ENCODE measurements at places on chromosomes 7 and 10. TPM values are rescaled to one million over a fixed set of nuclear protein-coding genes. Genes with fewer than 3 reads are reported as not detected.

- DNase-seq, result peak; percentile 95
Observed at GRCh38 chr7:1175967-1176851, 16.2 kb upstream of the ZFAND2A start.

- no peak for DNase-seq
Observed at GRCh38 chr7:94698275-94698674, 42.3 kb upstream of the SGCE start.

RARRES2 gene
- 198 TPM for polyA plus RNA-seq

GRCh38 chr7:90579181-90579688 lies 16.9 kb upstream of the CDK14 start:
- no peak for DNase-seq

GRCh38 chr7:136012238-136012637 lies 35.1 kb upstream of the MTPN start:
- DNase-seq, result no peak

SLK gene
- polyA plus RNA-seq, result 16.0 TPM

LBX1 gene
- not detected for polyA plus RNA-seq

LIPF gene
- polyA plus RNA-seq, result 2.8 TPM

GRCh38 chr10:122841569-122841968 lies 4.1 kb downstream of the CUZD1 start:
- no peak for DNase-seq

SFRP4 gene
- polyA plus RNA-seq, result 15.9 TPM

DNA sequence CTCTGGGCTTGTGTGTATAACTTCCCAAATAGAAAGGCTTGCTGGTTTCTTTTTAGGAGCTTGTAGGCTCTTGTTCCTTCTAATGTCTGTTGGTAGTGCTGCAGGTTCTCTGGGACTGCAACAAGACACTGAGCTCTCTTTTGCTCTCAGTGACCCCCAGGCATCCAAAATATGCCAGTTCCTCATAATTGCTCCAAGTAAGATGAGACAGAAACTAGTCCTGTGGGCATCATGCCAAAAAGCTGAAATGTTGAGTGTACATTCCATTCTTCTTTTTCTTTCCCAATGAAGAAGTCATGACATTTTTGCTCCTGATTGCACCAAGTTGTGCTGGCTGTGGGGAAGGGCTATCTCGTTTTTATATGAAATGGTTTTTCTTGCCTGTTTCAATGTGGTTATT lies 7.1 kb upstream of the BTBD16 start:
- DNase-seq, result no peak

- DNase-seq, result no peak
Observed at GRCh38 chr7:26567266-26567665, 275.6 kb downstream of the SNX10 start.

ABCB1 gene
- 3.3 TPM for polyA plus RNA-seq

MACC1 gene
- polyA plus RNA-seq, result not detected

DNA sequence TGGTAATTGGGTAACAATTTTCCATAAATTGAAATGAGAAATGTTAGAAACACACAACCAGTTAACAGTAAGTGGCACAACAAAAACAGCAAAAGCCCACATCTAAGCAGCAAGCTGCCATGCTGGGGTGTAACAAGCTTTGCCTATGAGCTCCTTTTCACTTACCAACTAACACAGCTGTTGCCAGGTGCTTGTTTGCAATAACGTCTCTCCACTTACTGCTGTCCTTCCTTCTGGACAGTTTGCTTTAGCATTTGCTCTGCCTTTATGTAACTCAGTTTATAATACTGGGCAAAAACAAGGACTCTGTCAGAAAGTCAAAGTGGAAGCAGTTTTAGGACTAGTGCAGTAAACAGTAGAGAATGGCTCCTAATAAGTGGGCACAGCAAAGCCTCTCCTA lies 740.9 kb downstream of the POM121L12 start:
- no peak for DNase-seq

Measured in aorta (tissue), 5 donors.